ENCODE measurements at places on chromosomes 4 and X. TPM values are rescaled to one million over a fixed set of nuclear protein-coding genes. Genes with fewer than 3 reads are reported as not detected.
A peak's percentile ranks its signal among the peaks of the same experiment; 100 is the strongest.

The CRLF2 gene
- polyA plus RNA-seq: not detected

The FGF13 gene
- 28.6 TPM for polyA plus RNA-seq

The STOX2 gene
- 9.7 TPM for polyA plus RNA-seq

The ZNF732 gene
- polyA plus RNA-seq: 1.5 TPM

The FLNA gene
- polyA plus RNA-seq: 414 TPM

The UBL4A gene
- 29.3 TPM for polyA plus RNA-seq

The PNMA3 gene
- 36.8 TPM for polyA plus RNA-seq

The SPANXB1 gene
- not detected for polyA plus RNA-seq

The PLP1 gene
- polyA plus RNA-seq: 7.5 TPM

- no peak for DNase-seq
Measured at GRCh38 chr4:37555322-37555721, 130.9 kb downstream of the RELL1 start.

GRCh38 chr4:165905405-165906027 lies 32.5 kb downstream of the TLL1 start:
- DNase-seq: no peak

DNA sequence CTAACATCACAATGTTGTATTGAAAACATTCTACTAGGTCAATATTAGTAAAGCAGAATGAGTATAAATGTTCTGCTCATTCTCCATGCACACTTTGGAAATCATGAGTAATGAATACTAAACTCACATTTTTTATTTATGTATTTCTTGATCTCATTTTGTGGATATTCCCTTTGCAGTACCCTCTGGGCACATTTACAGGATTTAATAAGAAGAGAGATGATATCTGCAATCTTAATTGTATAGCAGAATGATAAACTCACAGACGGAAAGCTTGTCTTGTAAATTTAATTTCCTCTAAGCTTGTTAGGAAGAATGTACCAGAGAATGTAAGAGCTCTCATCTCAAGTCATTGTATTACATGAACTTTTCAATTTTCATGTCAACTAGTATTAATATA lies 1279.7 kb downstream of the PCDH7 start:
- no peak for DNase-seq

GRCh38 chr4:14908635-14909034 lies 93.6 kb upstream of the CPEB2 start:
- no peak for DNase-seq

DNA sequence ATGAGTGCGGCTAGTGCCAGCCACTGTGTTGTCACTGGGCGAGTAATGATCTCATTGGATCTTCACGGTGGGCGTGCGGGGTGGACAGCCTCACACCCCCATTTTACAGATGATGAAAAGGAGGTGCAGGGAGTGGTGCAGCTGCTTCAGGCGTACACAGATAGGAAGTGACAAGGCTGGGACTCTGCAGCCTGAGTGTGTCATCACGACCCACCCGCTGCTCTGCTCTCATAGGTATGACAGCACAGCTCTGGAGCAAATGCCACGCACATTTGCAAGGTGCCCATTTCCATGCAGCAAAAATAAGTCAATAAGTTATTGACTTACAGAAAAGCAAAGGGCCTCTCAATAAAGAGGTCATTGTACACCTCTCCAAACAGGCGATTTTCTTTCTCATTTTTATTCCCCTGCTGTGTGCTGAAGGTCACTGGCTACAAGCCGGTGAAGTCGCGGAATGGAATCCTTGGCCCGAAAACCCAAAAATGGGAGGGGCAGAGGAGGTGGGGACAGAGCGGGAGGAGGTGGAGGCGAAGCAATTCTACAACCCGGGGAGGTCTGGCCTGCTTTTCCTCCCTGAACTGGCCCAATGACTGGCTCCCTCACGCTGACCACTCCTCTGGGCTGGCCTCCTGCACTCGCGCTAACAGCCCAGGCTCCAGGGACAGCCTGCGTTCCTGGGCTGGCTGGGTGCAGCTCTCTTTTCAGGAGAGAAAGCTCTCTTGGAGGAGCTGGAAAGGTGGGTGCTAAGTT lies at the start of gene SOD3:
TSS of gene SOD3 (plus strand) at position 658 of the 750 bp plus-strand sequence. CDS start 3,949 bp downstream, outside the sequence.
- no peak for DNase-seq

DNA sequence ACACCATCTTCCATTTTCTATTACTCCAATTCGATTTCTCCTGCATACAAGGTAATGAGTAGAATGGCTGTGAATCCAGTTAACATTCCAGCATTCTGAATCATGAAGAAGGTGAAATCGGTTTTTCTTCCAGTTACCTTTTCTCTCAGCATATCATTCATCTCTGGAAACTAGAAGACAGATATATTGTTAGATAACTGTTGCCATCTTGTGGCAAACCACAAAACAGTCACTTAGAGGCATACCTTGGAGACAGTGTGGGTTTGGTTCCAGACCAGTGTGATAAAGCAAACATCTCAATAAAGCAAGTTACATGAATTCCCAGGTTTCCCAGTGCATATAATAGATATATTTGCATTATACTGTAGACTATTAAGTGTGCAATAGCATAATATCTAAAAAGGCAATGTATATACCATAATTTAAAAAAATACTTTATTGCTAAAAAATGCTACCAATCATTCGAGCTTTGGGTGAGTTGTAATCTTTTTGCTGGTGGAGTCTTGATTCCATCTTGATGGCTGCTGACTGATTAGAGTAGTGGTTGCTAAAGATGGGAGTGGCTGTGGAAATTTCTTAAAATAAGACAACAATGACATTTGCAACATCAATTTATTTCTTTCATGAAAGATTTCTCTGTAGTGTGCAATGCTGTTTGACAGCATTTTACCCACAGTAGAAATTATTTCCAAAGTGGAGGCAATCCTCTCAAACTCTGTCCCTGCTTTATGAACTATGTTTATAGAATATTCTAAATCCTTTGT lies 82.1 kb downstream of the SLC39A8 start:
- peak; percentile 11 for DNase-seq

DNA sequence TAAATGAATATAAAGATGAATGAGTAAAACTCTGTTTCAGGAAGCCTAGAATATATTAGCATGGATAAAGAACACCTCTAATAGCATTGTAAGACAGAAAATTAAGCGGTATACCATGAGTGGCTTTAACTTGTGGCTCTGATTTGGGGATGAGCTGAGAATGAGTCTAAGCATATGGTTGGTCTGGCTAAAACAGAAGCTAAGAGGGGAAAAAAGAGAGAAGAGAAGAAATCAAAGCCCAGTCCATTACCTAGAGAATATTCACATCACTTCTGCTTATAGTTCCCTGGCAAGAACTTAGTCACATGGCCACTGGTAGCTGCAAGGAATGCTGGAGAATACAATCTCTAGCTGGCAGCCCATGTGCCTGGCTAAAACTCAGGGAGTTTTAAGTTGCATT lies 414.5 kb downstream of the PRDM5 start:
- DNase-seq: no peak

- DNase-seq: no peak
Measured at GRCh38 chrX:51896626-51897025, 3.2 kb downstream of the MAGED1 start.

GRCh38 chrX:76148753-76149152 lies 24.1 kb upstream of the PBDC1 start:
- DNase-seq: no peak

DNA sequence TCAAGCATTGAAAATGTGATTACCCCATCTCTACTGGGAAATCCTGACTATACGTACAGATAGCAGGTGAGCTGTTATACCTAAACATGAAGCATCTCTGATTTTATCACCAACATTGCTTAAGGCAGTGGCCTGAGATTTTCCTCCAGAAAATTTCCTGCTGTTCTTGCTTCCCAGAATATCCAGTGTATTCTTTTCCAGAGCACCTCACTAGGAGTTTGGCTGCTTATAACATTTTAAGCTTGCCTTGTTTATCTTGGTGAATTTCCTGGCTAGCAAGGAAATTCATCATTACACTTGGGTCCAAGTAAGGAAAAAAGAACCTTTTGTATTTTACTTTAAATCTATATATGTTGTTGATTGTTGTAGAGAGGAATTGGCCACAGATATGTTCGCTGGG lies 73.0 kb upstream of the CLCN4 start:
- DNase-seq: no peak

DNA sequence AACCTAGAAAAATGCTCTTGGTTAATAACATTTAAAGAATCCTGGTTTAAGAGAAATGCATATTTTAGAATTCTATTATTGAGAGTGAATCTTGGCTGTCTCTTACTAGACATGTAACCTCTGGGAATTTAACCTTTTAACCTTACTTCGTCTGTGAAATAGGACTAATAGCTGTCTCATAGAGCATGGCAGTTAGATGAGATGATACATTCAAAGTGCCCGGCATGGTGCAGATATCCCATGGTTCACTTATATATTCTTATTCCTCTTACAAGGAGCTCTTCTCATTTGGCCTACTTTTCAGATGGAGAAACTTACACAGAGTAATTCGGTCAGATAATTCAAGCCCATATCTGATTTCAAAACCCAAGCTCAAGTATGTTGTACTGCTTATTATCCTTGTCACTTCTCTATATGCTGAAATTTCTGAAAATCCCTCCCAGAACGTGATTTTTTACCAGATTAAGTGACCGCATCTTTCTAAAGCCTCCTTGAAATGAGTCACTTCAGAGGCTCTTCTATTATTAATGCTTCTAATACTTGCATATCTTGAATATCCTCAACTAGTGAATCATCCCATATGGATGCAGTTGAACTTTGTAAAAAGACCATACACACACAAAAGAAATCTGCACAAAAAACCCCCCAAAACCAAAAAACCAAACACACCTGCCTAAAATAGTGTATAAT lies 4.9 kb downstream of the CDKN2AIP start:
- DNase-seq: no peak

DNA sequence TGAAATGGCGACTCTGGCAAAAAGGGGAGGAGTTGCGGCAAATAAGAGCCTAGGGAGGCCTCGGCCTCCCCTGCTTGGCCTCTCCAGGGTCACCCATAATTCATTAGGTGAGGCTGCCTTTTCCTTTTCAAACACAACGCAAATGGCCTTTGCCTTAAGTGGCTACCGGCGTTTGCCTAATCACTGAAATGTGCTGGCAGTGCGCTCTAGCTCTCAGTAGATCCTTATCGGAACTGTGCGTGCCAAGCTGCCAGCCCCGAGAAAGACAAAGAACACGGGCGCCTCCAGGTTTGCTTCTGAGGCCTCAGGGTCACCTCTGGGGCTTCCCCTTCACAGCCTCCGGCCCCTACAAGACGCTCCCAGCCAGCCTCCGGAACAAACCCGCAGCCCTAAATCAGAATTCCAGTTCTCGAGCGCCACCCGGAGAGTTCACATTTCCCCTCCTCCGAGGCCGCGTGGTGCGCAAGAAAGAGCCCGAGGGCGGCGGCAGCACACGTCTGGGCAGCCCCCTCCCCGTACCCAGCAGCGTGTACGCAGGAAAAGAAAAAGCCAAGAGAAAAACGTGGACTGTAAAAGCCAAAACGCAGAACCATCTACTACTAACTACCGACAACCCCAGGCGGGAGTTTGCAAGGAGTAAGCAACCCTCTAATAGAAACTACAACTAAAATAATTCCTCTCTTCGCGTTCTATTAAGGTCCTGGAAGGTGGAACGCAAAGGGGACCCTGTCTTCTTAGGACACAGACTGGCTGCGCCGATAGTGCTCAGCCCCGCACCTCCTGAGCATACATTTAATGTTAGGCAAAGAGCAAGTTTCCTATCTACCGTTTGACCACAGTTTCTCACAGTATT lies 76.5 kb upstream of the BCOR start:
- no peak for DNase-seq

DNA sequence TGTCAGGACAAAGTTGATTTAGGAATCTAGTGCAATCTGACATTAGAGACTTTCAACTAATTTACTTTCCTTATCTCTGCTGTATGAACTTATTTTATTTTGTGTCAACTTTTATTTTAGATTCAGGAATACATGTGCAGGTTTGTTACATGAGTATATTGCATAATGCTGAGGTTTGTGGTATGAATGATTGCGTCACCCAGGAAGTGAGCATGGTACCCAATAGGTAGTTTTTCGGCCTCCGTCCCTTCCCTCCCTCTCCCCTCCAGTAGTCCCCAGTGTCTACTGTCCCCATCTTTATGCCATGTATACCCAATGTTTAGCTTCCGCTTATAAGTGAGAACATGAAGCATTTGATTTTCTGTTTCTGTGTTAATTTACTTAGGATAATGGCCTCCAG lies 68.7 kb upstream of the TEX13D start:
- DNase-seq: no peak

DNA sequence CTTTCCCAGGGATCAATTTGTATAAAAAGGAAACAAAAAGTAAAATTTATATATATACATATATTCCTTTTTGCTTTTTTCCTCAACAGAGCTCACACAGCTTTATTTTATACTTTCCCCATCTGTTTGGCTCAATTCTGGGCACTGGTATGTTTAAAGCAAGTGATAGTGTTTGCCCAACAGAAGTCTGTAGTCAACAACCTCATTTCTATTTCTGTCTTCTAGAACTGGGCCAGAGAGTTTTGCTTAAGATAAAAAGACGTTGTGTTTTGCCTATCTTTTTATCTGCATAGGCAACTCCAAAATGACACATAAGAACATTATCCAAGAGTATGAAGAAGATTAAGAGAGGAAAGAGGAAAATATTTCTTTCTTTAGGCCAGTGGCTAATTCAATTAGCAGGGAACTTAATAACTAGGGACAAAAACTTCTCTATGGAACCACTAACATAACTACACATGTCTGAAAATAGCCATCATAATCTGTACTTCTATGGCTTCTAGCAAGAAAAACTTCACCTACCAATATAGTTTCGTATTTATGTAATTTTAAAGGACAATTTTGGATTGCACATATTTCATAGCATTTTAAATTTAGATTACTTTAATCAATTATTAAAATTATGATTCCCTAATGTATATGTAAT lies 1300.5 kb downstream of the ARAP2 start:
- DNase-seq: no peak

DNA sequence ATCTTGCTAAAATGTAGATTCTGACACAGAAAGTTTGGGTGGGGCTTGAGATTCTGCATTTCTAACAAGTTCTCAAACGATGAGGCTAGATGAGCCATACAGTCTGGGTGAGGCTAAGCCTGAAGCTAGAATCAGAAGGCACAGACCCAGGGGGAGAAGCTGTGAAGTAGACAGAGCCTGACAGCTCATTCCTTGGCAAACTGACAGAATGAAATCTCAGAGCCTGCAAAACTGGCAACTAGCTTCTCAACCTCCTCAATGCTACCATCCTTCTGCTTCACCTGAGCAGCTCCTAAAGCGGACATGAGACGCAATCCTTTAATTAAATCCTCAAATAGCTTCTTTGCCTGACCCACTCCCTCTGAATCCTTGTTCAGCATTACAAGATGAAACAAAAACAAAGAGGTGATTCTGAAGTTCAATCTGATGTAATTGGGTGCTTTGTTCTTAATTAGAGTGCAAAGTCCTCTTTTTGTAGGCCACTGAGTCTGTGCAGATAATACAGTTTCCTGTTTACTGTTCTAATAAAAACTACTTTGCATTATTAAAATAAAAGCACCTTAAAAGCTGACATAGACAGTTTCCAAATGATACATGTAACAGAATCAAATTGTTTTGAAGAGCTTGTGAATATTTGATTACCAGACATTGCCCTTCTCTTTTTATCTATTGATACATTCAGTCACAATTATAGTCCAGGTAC lies 71.0 kb upstream of the BMP2K start:
- DNase-seq: no peak

Measured in left renal cortex interstitium (tissue), 4 donors.